ENCODE measurements at places on chromosomes 2 and 18. TPM values are rescaled to one million over a fixed set of nuclear protein-coding genes. Genes with fewer than 3 reads are reported as not detected.
A peak's percentile ranks its signal among the peaks of the same experiment; 100 is the strongest.

DNA sequence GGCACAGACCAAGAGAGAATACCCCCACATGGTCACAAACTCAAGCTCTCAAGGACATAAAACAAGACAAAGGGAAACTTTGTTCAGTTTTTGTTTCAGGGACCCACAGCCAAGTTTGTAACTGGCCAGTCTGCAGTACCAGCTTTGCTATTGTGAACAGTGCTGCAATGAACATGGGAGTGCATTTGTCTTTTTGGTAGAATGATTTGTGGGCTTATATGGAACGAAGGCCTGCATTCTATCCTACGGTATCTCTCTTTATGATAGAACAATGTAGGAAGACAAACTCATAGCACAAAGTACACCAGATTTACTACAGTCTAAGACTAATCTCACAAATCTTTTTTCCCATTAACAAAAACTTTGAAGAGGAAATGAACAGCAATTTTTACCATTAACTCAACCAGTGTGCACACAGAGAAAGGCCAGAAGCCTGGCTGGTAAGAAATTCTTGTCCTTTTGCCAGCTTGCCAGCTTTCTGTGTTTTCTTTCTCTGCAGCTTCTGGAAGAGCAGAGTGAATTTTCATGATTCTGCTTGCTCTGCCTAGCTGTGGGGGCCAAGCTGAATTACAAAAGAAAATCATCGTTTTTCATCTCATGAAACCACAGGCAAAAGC lies 37.1 kb upstream of the FEZ2 start:
- DNase-seq = no peak

DNA sequence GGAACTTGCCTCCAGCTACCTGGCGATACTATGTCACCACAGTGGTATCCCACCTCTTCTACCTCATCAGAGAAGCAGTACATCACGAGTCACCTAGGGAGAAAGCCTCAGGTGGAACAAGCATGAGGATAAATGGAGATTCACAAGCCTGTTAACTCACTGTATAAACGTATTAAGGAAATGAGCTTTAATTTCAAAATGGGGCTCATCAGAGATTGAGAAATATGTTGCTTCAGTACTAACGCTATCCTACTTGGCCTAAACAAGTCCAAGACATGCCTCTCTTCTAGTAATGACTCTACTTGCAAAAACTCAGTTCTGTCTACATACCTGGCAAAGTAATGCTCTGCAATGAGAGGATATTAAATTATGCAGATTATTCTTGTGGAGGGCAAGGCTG lies 4.3 kb downstream of the SLC39A6 start:
- DNase-seq = no peak

GRCh38 chr2:154688373-154688772 lies 10.1 kb upstream of the KCNJ3 start:
- DNase-seq = no peak

GRCh38 chr18:77119851-77120491 lies 12.6 kb downstream of the MBP start:
- DNase-seq = no peak

GRCh38 chr2:138029276-138029675 lies 65.0 kb downstream of the HNMT start:
- peak; percentile 28 for DNase-seq

- DNase-seq = no peak
These were observed 292.4 kb downstream of the TRIB2 start for GRCh38 chr2:13009027-13009642.

DNA sequence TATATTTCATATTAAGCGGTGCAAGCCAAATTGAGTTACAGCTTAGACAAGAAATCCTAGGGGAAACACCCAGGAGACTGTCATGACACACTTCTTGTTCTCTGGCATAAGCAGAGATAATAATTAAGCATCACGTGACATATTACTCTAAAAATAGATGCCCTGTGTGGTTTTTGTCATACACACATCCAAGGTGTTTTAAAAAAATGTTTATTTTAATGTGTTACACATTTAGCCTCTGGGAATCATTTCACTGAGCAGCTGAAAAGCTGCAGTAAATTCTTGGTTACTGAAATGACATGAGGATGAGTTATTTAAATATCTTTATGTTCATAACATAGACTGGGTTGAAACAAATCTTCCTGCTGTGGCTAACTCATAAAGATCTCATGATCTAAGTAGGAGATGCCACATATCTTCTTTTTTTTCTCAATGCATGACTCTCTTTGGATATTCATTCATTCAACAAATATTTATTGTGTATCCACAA lies 38.0 kb upstream of the ERMN start:
- DNase-seq = no peak

DNA sequence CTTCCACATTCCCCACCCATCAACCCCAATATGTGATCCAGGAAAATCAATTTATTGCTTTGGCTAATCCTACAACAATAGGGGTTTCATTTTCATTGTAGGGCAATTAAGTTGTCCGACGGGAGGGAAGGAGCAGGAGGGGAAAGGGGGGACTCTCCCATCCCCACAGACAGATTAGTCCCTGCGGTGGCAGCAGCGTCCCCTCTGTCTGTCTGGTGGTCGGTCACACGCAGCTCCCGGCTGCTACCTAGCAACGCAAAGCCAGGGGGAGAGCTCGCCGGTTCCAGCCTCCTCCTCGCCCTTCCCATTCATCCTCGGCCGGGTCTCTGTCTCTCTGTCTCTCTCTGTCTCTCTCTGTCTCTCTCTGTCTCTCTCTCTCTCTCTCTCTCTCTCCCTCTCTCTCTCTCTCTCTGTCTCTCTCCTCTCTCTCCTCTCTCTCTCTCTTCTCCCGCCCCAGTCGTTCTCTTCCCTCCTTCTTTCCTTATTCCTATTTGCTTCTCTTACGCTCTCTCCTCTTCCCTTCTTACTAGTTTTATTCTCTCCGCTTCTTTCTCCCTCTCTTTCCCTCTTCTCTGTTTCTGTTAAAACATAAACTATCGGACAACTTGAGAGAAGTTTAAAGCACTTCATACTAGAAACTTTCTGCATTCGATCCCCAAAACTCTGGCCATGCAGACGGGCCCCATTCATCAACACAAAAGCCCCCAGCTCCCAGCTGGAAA lies 1.2 kb downstream of the LRP2 start:
- no peak for DNase-seq

GRCh38 chr2:12928197-12928774 lies 211.6 kb downstream of the TRIB2 start:
- no peak for DNase-seq

EPB41L3 gene
- total RNA-seq = 6.8 TPM

DPYSL5 gene
- not detected for total RNA-seq

REEP1 gene
- total RNA-seq = 21.3 TPM

GCKR gene
- total RNA-seq = not detected

EMILIN1 gene
- total RNA-seq = 15.7 TPM

TRAF3IP1 gene
- 13.8 TPM for total RNA-seq
